ENCODE measurements at places on chromosomes 3 and 15.

DNA sequence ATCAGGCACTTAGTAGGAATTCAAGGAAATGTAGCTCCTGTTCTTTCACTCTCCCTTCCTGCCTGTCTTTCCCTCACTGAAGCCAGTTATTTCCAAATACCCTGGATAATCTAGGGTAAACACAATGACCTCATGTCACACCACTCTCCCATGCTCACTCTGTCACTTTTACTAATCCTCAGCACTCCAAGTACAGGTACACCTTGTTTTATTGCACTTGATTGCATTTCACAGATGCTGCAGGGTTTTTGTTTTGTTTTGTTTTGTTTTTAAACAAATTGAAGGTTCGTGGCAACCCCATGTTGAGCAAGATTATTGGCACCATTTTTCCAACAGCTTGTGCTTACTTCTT lies 40.8 kb downstream of the PPM1L start:
- no peak for DNase-seq

- no peak for DNase-seq
These were observed 664 bp upstream of the LARP6 start for GRCh38 chr15:70854666-70854976.

GRCh38 chr15:90386221-90386620 lies 1.8 kb upstream of the IQGAP1 start:
- DNase-seq: no peak

DNA sequence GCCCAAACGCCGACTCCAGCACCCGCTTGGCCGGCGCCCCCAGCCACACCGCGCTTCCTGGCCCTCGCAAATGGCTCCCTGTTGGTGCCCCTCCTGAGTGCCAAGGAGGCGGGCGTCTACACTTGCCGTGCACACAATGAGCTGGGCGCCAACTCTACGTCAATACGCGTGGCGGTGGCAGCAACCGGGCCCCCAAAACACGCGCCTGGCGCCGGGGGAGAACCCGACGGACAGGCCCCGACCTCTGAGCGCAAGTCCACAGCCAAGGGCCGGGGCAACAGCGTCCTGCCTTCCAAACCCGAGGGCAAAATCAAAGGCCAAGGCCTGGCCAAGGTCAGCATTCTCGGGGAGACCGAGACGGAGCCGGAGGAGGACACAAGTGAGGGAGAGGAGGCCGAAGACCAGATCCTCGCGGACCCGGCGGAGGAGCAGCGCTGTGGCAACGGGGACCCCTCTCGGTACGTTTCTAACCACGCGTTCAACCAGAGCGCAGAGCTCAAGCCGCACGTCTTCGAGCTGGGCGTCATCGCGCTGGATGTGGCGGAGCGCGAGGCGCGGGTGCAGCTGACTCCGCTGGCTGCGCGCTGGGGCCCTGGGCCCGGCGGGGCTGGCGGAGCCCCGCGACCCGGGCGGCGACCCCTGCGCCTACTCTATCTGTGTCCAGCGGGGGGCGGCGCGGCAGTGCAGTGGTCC lies 3.5 kb downstream of the ISLR2 start:
- DNase-seq: no peak

- no peak for DNase-seq
These were observed 80.0 kb upstream of the RORA start for GRCh38 chr15:61309031-61309511.

DNA sequence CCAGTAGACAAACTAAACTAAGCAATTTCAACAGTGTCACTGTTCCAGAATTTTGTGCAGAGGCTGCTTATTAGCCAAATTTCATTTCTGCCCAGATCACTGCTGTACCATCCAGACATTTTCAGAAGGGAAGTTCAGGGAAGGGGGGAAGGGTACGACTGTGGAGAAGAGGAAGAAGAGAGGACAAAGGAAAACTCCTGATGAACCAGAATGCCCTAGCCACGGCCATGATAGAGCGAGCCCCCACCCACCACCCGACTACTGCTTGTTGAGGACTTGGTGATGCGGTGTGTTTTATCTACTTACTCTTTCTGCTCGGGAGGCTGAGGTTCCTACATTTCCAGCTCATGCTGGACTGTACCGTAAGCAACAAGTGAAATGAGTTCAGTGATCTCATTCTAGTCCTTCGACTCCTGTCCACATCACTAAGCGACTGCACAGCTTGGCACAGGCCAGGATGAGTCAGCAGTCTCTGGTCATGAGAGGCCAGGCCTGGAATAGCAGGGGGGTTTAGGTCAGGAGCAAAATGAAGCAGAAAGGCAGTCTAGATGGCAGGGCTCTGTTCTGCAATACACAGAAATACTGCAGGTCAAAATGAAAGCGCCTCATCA lies 330.8 kb downstream of the TIGIT start:
- peak; percentile 8 for DNase-seq

- DNase-seq: no peak
These were observed 1018.2 kb downstream of the DIPK2A start for GRCh38 chr3:144989807-144990206.

DNA sequence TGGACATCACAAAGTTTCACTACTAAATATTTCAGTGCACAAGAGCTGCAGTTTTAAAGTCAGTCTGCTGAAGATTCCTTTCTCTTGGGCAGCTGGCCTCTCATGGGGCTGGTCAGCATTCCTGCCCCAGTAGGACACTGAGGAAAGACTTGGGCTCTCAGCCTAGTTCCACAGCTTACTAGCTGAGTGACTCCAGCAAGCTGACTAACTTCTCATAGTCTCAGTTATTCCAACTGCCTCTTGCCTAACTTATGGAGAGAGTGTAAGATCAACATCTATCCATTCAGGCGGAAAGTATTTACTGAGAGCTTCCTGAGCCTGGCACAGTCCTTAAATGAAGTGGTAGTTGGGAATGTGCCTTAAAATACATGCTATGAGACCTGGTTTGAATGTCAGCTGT lies 27.0 kb downstream of the TM4SF4 start:
- no peak for DNase-seq

DNA sequence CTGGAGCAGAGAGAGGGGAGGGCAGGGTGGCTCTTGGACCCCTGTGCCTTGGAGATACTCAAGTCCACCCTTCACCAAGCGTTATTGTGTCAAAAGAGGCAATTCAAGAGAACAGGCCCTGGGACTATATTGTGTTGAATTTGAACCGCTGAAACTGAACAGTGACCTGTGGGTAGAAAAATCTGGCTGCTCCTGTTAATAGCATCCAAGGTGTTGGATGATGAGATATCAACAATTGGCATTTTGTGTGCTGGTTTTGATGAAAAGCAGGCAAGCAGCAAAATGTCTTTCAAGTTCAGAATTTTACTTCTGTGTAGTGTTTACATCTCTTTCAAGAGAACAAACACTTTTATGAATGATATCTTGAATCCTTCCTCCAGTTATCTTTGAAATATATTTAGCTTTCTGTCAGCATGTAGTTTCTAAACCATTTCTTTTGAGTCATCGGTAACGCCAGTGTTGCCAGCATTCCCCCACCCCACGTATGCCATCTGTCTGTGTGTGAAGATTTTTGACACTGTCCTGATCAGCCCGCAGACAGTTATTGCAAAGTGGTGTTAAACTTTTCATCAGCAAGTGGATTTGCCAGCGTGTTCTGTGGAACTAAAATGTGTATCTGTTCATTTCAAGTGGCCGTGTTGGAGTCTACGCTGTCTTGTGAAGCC lies 34.8 kb downstream of the PDHB start:
- no peak for DNase-seq

DNA sequence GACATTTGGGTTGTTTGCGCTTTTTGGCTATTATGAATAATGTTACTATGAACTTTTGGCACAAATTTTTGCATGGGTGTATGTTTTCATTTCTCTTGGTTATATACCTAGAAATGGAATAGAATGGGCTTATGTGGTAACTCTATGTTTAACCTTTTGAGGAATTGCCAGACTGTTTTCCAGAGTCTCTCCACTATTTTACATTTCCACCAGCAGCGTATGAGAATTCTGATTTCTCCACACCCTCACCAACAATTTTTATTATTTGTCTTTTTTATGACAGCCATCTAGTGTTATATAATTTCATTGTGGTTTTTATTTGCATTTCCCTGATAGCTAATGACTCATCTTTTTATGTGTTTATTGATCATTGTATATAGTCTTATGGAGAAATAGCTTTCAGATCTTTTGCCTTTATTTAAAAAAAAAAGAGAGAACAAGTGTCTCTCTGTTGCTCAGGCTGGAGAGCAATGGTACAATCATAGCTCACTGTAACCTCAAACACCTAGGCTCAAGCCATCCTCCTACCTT lies 247.2 kb downstream of the OPA1 start:
- no peak for DNase-seq

DNA sequence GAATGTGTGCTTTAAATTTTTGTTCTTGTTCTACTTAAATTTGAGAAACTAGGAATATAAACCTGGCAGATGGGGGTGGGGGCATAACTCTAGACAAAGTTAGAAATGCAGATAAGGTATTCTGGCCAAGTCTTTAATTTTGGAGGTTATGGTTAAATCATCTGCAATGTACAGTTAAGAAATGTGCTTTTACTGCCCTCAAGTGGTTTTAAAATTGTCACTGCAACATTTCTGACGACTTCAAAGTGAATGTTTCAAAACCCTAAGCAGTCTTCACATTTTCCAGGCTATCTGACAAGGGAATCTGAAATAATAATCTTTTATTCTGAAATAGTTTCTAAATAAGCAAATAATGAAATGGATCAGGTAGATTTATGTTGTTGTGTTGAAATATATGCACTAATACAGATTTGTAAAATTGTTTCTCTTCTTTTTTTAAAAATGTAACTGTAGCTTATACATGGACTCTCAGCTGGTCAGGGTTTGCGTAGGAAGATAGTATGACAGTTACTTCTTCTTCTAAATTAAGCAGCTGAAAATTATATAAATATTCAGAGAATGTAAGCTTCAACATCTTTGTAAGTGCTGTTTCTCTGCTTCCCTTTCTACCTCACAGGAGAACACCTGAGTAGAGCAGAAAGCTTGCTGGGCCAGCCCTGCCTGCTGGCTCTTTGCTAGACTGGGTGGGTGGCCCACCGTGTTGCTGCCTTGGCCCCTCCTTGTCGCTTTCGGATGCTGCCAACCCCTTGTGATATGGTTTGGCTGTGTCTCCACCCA lies 45.0 kb downstream of the SUCNR1 start:
- DNase-seq: no peak

GRCh38 chr15:35880896-35881295 lies 334.9 kb upstream of the DPH6 start:
- DNase-seq: no peak

- DNase-seq: no peak
These were observed 3.4 kb upstream of the POLG start for GRCh38 chr15:89338036-89338435.

- DNase-seq: no peak
These were observed 28.6 kb upstream of the UBE2E2 start for GRCh38 chr3:23174426-23175039.

DNA sequence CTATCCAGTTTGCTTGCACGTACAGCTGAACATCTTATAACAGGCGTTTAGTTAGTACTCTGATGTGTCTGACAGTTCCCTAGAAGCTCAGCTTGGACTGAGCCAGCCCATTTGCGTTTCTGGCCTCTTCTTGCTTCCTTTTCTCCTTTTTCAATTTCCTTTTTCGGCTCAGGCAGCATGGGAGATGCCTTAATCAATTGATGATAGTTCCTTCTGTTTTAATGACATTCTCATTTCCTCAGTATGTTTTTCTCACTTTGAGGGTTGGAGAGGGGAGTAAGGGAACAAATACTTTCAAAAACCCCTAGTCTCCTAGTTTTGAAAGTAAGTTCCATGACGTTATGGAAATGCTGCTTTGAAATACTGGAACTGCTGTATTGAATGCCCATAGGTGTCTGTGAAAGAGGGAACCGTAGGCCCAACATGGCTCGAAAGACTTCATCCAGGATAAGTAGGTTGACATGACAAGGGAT lies 18.9 kb downstream of the IL1RAP start:
- no peak for DNase-seq

GRCh38 chr3:72144773-72145505 lies 360.0 kb upstream of the PROK2 start:
- peak; percentile 17 for DNase-seq

DNA sequence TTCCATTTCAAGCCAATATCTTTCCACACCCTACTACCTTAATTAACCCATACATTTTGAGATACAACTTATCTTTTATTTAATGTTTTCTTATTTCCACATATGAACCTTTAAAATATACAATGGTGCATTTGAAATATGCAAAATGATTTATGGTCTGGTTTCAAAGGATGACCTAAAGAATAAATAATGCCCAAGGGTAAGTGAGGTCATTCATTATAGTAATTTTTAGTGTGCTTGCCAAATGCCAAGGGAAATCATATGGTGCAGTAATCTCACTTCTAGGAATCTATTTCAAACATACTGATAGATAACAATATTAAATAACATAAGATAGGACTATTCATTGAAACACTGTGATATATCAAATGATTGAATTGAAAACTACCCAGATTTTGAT lies 1055.4 kb downstream of the AGBL1 start:
- DNase-seq: no peak

DNA sequence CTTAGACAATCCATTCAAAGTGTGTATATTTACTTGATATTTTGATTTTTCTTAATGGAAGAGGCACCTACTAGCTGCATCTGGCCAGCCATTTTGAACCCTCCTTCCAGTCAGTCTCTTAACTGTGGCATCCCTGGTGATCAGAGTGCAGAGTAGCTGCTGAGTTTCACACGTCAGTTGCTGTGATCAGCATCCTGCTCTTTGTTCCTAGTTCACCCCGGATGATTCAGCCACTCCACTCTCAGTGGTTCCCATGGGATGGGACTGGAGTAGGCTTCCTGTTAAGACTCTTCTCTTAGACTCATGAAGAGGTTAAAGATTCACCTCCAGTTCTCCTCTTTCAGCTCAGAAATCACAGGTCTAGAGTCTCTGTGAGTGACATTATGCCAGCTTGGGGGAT lies 75.8 kb downstream of the STXBP5L start:
- DNase-seq: no peak

DNA sequence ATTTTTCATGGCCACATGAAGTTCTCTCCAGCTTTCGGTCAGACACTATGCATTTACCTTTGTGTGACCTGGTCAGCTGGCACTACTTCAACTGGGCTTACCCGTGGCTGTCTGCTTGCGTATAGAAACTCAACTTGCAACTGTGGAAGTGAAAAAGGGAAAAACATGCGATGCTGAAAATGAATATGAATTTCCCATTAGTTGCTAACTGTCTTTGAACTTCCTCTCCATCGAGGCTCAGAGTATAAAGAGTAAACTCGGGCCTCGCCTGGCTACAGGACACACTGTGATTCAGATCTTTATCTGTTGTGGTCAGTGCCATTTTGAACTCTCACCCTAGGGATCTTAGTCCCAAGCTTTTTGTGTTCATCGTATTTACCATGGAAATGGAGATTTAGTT lies 26.8 kb downstream of the NFKBIZ start:
- no peak for DNase-seq

GRCh38 chr3:184874709-184875644 lies 63.0 kb downstream of the VPS8 start:
- peak; percentile 20 for DNase-seq

DNA sequence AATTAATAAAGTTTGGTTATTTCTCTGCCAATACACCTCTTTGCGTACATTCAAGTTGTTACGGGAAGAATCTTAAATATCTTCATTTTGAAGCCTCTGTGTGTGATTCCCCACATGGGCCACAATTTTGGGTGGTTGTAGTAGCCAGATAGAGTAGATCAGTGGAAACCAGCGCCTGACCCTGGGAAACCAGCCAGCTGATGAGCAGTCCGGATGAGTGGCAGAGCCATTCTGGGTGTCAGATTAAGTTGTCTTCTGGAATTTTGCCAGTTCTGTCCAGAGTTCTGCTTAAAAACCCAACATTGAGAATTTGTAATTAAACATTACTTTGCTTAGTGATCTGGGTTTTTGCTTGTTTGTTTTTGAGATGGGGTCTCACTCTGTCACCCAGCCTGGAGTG lies 49.7 kb downstream of the MRPS25 start:
- no peak for DNase-seq

Data from activated CD4-positive, alpha-beta T cell treated with anti-CD3 and anti-CD28 coated beads for 48 hours (primary cell).